ENCODE measurements at places on chromosomes 5 and 9.
A peak's percentile ranks its signal among the peaks of the same experiment; 100 is the strongest.

DNA sequence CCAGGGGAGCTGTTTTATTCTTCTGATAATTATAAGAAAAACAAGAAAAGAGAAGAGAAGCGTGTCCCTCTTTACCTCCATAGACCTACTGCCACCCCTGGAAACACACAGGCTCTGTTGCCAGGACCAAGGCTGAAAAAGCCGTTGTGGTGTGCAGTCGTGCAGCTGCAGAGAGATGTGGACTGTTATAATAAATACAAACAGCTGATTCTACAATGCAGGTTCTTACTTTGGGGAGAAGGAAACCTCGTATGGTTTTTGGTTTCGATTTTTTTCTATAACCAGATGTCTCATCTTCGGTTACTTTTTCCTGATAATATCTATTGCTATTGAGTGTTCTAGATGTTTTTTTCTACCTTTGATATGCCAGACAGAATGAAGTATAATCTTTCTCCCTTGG is 28.1 kb downstream of the FYB1 start:
- no peaks in the 10 kb centered on the region for H3K4me1 ChIP-seq
- no peak for DNase-seq
- H3K4me3 ChIP-seq, result no peak overlapping the region

- peak overlapping the region; percentile 85 for H3K27ac ChIP-seq
- no peaks in the 10 kb centered on the region for H3K36me3 ChIP-seq
- H3K4me3 ChIP-seq, result no peak overlapping the region
- H3K4me1 ChIP-seq, result peaks cover 61% of the 10 kb centered on the region
- DNase-seq, result no peak
Observed at GRCh38 chr5:150642991-150643710, 2.7 kb downstream of the SYNPO start.

GRCh38 chr5:118980017-118980416 is 8.3 kb downstream of the DTWD2 start:
- H3K36me3 ChIP-seq, result no peaks in the 10 kb centered on the region
- H3K4me1 ChIP-seq, result no peaks in the 10 kb centered on the region
- H3K4me3 ChIP-seq, result no peak overlapping the region
- DNase-seq, result no peak
- no peak overlapping the region for H3K27ac ChIP-seq

DNA sequence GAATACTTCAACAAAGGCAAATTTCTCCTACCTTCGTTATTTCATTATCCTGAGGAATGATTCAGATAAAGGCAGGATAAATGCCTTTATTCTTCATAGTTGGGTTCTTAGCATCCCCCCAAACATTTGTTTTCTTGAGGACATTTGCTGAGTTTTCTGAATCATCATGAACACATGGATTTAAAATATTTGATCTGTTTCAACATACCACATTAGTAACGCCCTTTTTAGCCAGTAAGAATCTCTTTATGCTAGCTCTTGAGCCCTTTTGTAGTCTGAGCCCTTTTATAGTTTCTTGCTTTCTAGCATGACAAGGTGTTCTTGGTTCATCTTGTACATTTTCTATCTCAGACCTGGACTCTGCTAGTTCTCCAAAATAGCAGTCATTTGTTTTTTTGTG is 27.9 kb downstream of the SKIC3 start:
- DNase-seq, result no peak
- H3K4me3 ChIP-seq, result no peak overlapping the region
- H3K4me1 ChIP-seq, result no peaks in the 10 kb centered on the region

GRCh38 chr9:103757062-103757461 is 337.0 kb upstream of the SMC2 start:
- no peaks in the 10 kb centered on the region for H3K27me3 ChIP-seq
- no peak overlapping the region for H3K4me3 ChIP-seq
- H3K27ac ChIP-seq, result no peak overlapping the region

GRCh38 chr5:98827161-98827560 is 53.7 kb downstream of the RGMB start:
- no peak overlapping the region for H3K27ac ChIP-seq
- no peaks in the 10 kb centered on the region for H3K36me3 ChIP-seq
- no peak for DNase-seq
- H3K27me3 ChIP-seq, result no peaks in the 10 kb centered on the region
- no peak overlapping the region for H3K4me3 ChIP-seq

DNA sequence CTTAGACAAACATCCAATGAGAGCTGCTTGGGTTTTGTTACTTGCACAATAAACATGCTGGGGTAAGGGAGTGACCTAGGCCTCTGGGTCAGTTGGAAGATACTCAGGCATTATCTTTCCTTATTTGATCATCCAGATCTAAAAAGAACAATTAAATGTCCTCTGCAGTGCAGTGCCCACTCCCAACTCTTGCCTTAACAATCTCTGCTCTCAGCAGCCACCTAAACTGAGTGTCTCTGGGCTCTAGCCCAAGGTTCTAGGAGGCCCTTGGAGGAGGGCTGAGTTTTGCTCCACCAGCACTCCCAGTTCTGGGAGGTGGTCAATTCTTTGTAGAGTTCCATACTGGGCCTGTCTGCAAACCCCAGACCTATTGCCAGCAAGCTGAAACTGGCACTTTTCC is 1.8 kb downstream of the MCIDAS start:
- no peaks in the 10 kb centered on the region for H3K36me3 ChIP-seq
- no peak overlapping the region for H3K4me3 ChIP-seq
- H3K27me3 ChIP-seq, result peaks cover 2% of the 10 kb centered on the region
- H3K27ac ChIP-seq, result no peak overlapping the region

GRCh38 chr5:138878437-138879235 is 3.5 kb upstream of the LRRTM2 start:
- no peaks in the 10 kb centered on the region for H3K36me3 ChIP-seq
- no peaks in the 10 kb centered on the region for H3K27me3 ChIP-seq
- no peak overlapping the region for H3K4me3 ChIP-seq
- H3K4me1 ChIP-seq, result peaks cover 4% of the 10 kb centered on the region
- DNase-seq, result no peak

GRCh38 chr9:128162215-128163026 is 2.4 kb downstream of the BBLN start:
- no peaks in the 10 kb centered on the region for H3K36me3 ChIP-seq
- no peak overlapping the region for H3K4me3 ChIP-seq
- peaks cover 3% of the 10 kb centered on the region for H3K4me1 ChIP-seq
- DNase-seq, result peak; percentile 57
- no peak overlapping the region for H3K27ac ChIP-seq

DNA sequence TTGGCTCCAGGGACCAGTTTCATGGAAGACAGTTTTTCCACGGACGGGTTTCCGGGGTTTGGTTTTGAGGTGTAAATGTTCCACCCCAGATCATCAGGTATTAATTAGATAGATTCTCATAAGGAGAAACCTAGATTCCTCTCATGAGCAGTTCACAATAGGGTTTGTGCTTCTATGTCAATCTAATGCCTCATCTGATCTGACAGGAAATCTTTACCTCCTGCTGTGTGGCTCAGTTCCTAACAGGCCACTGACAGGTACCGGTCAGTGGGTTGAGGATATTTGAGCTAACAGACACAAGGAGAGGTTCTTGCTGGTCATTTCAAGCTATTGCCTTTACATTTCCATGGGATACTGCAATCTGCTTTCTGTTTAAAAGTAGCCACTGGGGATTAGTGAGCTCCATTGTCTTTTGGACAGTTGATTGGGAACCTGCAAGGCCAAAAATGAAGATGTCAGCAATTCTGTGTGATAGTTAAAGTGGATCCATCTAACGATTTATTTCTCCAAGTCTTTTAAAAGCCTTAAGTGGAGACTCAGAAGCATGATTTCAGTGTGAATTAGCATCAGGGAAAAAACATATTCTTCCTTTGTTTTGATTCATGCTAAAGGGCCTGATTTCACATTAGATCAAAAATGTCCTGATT is 38.6 kb downstream of the MRPS30 start:
- H3K27ac ChIP-seq, result no peak overlapping the region
- H3K4me3 ChIP-seq, result no peak overlapping the region
- H3K4me1 ChIP-seq, result no peaks in the 10 kb centered on the region
- no peak for DNase-seq
- H3K36me3 ChIP-seq, result no peaks in the 10 kb centered on the region
- H3K27me3 ChIP-seq, result no peaks in the 10 kb centered on the region

DNA sequence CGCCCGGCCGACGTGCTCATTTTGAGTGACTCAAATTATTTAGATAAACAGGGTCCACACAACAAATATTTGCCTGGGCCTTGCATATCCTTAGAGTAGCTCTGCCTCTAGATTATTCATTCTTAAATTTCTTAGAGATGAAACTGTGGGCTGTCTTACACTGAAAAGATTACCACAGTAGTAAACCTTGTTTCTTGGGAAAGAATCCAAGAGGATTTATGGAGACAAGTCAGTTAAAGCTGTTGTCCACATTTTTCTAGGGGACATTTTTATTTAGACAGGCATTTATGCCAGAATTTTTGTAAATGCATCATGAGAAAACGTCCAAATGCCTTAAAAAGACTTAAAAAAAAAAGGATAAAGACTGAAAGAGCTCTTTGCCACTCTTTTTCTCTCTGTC is 32.6 kb upstream of the RANBP3L start:
- DNase-seq, result no peak
- H3K4me1 ChIP-seq, result peaks cover 3% of the 10 kb centered on the region
- no peaks in the 10 kb centered on the region for H3K27me3 ChIP-seq
- no peak overlapping the region for H3K4me3 ChIP-seq

GRCh38 chr5:180093651-180094382 is 22.3 kb upstream of the RNF130 start:
- no peak for DNase-seq
- H3K27ac ChIP-seq, result no peak overlapping the region
- H3K4me3 ChIP-seq, result no peak overlapping the region
